ENCODE measurements at places on chromosomes 2 and 18.

GRCh38 chr18:44321868-44322590 is 358.7 kb upstream of the SETBP1 start:
- DNase-seq = no peak

GRCh38 chr2:132549935-132550670 is 119.9 kb downstream of the LYPD1 start:
- DNase-seq = no peak

DNA sequence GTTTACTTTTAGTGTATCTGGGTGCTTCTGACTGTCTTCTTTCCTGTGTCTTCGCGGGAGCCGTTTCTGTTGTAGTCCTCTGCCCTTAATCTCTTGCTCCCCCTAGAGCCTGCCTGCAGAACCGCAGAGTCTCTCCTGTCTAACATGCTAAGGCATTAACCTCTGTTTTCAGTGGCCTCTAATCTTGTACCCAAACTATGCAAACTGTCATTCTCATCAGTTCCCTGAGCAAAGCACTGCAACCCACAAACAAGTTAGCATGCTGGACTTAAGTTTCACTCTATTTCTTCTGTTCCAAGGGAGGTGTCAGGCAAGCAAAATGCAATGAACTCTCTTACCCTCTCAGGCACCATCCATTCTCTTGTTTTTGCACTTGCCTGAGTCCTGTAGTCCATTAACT is 138.4 kb downstream of the OTX1 start:
- DNase-seq = peak; percentile 51

DNA sequence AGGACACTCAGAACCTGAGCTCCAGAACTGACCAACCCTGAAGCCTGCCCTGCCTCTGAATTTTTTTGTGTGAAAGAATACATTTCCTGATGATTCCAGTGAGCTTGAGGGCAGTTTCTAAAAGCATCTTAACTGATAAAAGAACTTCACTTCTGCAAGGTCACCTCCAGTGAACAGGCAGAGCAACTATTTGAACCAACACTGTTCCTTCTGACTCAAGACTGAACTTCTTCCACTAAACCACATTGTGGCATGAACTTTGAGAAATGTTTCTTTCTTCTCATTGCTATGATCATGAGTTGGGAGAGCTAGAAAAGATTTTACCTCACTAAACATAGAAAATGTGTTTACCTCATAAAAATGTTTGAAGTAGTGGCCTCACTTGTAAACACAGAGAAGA is 83.8 kb upstream of the SERTAD2 start:
- DNase-seq = peak; percentile 76

Data from amniotic epithelial cell (primary cell).